MV-4-11 (cell line): ENCODE measurements at places on chromosomes 5 and 9.

DNA sequence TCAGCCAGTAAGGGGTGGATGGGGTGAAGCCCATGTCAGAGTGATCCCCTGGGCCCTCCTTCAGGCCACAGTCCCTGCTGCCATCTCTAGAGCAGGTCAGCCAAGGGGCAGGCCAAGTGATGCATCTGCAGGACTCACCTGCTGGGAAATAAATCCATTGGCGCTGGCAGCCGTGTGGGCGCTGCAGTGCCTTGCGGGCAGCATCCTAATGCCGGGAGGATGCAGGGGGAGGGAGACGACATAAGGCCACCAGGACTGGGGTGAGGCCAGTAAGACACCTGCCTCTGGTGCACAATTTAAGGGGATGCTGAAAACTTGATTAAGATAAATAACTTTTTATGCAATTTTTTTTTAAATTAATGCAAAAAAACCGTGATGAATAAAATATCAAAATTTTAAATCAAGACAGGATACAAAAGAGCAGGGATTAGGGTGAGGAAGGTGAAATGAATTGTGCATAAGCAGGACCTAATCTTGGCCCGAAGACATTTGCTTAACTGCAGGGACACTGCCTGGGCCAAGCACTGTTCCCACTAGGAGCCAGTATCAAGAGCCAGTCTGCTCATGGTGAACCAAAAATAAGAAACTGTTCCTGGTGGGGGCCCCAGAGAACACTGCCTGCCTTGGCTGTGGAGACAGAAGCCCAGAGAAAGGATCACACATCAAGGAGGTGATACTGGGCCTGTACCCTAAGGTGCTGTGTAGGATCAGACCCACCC lies 67.5 kb upstream of the CPLX2 start:
- DNase-seq: no peak

GRCh38 chr9:20625003-20625349 lies 2.7 kb upstream of the MLLT3 start:
- no peak for DNase-seq

GRCh38 chr5:55936100-55936693 lies 58.6 kb downstream of the IL6ST start:
- peak; percentile 77 for DNase-seq

GRCh38 chr5:137896560-137896959 lies 7.3 kb downstream of the PKD2L2 start:
- DNase-seq: no peak

GRCh38 chr9:126692759-126693427 lies 79.2 kb downstream of the LMX1B start:
- no peak for DNase-seq

GRCh38 chr5:14732991-14733390 lies 68.5 kb downstream of the OTULIN start:
- DNase-seq: no peak

- no peak for DNase-seq
These were observed 121.8 kb upstream of the ELL2 start for GRCh38 chr5:96083361-96083881.

DNA sequence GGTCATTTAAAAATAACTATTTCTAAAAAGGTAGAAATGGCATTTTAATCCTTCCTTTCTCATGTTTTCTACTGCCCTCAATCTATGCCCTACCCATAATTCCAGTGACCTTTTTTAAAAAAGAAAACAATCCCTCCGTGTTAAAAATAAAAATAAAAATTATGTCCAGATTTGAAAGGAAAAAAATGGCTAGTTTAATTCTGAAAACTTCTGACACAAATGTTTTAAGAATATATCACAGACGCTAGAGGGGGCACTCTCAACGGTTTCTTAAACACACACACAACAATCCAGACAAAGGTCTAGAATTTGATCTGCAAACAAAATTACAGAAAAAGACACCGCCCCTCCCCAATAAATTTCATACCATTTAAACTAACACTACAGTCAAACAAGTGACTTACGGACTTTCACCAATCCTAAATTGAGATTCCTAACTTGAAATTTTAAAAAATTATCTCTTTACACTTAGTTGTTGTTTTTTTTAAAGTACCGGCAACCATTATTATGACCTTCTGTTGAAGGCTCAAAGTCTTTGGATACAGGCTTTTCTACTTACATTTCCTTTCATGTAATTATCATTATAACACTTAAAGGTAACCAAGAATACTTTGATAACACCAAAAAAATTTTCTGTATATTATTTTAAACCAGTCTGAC lies 38.2 kb downstream of the CLINT1 start:
- DNase-seq: peak; percentile 29

DNA sequence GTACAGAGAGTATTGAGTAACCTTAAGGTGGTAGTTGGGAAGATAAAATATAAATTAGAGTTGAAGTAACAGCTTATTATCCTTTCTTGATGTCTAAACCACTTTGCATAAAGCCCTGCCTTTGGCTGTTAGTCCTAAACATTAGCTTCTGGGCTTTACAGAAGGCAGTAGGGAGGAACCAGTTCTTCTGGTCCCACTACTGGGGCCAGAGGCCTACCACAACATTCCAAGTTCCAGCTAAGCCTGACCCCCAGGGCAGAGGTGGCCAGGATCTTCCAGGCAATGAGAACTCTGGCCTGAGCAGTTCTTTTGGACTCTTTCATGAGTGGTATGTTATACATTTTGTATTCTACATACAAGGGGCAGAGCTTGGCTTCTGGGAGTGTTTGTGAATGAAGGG lies 26.1 kb downstream of the DNAI1 start:
- DNase-seq: no peak

- no peak for DNase-seq
These were observed 107.8 kb downstream of the KCNIP1 start for GRCh38 chr5:170611449-170612090.

- no peak for DNase-seq
These were observed 1.4 kb downstream of the ALAD start for GRCh38 chr9:113399646-113400200.

GRCh38 chr9:27688954-27689353 lies 115.7 kb upstream of the C9orf72 start:
- no peak for DNase-seq

DNA sequence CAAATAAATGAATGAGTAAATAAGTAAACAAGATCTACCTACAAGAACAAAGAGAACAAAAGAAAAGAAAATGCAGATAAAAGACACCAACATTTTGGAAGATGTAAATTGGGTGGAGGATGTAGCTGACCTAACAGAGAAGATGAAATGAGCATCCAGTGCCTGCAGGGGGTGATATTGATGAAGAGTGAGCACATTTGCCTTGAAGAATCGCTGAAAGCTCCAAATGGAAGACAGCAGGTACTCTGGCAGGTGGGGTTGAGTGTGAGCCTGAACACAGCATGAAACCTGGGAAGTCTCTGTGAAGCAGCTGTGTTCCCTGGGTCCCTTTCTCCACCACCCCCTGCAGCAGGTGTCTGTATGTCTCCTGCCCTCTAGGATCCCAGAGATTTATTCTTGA lies 125.6 kb downstream of the NXNL2 start:
- no peak for DNase-seq

DNA sequence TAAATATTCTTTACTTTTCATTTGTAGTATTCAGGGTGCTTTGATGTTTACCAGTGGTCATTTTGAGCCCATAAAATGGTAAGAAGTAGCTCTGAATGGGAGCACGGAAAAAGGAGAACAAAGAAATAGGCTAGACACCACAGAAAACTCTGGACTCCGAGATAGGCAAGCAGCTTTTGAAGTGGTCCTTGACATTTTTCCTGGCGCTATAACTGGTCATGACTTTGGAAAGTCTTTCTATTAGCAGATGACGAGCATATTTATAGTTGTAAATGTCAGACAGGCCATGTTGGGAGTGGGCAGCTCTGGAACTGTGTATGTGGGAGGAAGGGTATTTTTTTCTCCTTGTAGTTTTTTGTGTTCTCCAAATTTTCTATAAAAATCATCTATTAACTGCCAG lies 126.1 kb upstream of the POC5 start:
- no peak for DNase-seq

DNA sequence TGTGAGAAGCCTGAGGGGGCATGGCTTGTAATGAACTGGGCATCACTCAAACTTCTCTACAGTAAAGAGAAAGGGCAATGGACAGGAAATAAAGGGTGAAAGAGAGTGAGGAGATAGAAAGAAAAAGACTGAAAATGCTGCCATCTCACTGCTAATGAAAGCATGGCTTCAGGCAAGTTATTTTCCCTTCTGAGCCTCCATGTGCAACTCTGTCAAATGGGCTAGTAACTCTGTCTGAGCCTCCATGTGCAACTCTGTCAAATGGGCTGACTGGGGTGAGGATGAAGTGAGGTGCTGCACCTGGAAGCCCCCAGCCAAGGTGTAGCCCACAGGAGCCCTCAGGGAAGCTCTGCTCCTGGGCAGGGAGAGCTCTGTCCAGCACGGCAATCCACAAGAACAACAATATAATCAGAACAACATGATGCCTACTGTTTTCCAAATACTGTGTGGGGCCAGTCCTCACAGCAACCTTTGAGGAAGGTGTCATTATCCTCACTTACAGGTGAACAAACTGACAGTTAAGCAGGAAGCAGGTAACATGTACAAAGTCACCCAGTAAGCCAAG lies 73.8 kb upstream of the XPA start:
- DNase-seq: no peak
